GM12865 (cell line): ENCODE measurements at places on chromosomes 1 and 21.
A peak's percentile ranks its signal among the peaks of the same experiment; 100 is the strongest.

DNA sequence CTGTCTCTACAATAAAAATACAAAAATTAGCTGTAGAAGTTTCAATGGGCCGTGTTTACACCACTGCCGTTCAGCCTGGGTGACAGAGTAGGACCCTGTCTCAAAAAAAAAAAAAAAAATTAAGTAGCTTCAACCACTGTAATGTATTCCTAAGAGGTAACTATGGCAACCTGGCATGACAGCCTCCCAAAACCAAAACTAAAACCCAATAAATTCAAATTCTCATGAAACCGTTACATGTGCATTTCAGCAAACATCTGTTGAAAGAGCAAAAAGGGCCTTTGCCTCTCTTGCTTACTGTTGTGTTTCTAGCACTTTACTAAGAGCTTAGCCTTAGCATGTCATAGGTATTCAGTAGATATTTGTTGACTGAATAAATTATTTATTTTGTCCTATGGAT, 33.5 kb downstream of the ODR4 start:
- peak; percentile 41 for DNase-seq

- no peak for DNase-seq
Measured at GRCh38 chr21:45224189-45224938, 63.3 kb downstream of the POFUT2 start.

- DNase-seq: no peak
Measured at GRCh38 chr1:201296352-201296751, 13.0 kb downstream of the PKP1 start.

DNA sequence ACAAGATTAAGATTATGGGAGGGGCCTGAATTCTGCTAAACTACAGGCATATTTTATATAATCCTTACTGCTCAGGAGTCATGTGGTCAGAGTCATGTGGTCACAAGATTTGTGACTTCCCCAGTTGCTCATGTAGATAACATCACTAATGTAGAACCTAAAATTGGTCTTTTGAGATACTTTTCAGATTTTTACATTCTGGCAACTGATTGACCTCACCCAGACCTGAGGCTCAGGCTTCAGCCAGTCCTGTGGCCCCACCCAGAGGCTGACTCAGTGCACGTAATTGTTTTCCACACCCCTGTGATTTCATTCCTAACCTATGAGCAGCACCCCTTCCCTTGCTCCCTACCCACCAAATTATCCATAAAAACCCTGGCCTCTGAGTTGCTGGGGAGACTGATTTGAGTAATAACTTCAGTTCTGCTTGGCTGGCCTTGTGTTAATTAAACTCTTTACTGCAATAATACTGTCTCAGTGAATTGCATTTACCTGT, 41.7 kb upstream of the ZNF326 start:
- DNase-seq: peak; percentile 54

GRCh38 chr21:42626171-42626570, 27.2 kb upstream of the PDE9A start:
- no peak for DNase-seq

DNA sequence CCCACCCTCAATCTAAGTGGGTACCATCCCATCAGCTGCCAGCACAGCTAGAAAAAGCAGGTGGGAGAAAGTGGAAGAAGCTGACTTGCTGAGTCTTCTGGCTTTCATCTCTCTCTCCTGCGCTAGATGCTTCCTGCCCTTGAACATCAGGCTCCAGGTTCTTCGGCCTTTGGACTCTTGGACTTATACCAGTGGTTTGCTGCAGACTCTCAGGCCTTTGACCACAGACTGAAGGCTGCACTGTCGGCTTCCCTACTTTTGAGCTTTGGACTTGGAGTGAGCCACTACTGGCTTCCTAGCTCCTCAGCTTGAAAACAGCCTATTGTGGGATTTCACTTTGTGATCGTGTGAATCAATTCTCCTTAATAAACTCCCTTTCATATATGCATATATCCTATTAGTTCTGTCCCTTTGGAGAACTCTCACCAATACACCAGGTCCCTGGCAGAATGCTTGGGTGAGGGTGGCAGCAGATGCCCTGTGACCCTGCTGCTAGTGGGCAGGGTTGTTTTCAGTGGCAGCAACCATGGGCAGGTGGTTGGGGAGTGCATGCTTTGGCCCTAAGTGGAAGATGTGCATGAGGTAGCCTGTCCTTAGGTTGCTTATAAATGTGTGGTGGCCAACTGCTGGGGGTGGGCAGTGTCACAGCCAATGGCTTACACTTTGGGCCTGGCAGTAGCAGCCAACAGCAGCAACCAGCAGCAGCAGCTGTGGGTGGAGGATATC, 10.8 kb upstream of the ADAM30 start:
- DNase-seq: no peak

DNA sequence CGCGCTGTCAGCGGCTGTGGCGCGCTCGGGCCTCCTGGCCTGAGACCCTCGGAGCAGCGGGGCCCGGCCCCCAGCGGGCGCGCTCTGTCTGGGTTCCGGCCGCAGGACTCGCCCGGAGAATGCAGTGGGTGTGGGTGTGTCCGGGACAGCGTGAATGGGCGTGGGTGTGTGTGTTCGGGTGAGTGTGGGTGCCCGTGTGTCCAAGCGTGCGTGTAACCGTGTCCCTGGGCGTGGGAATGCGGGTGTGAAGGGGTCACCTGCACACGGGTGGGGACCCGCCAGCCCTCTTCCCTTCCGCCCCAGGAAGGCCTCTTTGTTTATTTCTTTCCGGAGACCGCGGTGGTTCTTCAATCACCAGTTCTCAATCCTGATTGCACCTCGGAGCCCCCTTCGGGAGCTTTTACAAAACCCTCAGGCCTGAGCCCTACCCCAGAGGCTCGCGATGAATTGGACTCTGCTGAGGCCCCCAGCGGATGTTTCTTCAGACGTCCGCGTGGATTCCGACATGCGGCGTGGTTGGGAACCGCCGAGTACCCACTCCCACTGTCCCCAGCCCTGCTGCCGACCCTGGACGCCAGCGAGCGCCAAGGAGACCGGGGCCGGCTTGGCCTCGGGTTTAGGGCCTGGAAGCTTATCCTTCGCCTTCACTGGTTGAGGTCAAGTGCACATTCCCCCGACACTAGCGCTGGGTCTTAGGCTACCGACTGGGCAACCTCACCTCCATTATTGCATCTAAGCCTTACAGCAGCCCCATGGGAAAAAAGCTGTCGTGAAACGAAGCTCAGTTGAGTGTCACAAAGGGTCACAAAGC, 19.3 kb downstream of the SERTAD4 start:
- no peak for DNase-seq

DNA sequence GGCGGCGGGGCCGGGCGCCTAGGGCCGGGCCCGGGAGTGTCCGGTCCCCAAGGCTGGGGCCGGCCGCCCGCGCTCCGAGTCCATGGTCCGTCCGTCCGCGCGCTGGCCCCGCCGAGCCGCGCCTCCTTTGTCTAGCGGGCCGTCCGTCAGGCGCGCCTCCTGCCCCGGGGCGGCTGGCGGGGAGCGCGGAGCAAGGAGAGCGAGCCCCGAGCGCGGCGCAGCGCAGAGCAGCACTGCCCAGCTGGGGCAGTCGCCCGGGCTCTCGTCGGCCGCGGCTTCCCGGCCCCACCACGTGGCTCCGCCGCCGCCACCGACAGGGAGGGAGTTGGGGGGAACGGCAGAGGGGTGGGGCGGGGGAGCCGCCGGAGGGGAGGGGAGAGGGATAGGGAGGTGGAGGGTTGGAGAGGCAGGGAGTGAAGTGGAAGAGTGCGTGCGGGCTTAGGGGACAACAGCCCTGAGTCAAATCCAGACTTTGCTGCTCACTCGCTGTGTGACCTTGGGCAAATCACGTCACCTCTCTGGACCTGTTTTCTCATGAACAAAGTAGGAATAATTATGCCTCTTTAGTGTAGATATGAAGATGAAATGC, at the start of gene NKAIN1:
Gene NKAIN1 (minus strand): TSS at position 235 of the 589 bp plus-strand sequence. CDS start 340 bp downstream, outside the sequence.
- no peak for DNase-seq

GRCh38 chr1:170791941-170792340, 128.0 kb downstream of the PRRX1 start:
- no peak for DNase-seq

- peak; percentile 86 for DNase-seq
Measured at GRCh38 chr21:33332143-33332542, 7.4 kb downstream of the IFNAR1 start.

DNA sequence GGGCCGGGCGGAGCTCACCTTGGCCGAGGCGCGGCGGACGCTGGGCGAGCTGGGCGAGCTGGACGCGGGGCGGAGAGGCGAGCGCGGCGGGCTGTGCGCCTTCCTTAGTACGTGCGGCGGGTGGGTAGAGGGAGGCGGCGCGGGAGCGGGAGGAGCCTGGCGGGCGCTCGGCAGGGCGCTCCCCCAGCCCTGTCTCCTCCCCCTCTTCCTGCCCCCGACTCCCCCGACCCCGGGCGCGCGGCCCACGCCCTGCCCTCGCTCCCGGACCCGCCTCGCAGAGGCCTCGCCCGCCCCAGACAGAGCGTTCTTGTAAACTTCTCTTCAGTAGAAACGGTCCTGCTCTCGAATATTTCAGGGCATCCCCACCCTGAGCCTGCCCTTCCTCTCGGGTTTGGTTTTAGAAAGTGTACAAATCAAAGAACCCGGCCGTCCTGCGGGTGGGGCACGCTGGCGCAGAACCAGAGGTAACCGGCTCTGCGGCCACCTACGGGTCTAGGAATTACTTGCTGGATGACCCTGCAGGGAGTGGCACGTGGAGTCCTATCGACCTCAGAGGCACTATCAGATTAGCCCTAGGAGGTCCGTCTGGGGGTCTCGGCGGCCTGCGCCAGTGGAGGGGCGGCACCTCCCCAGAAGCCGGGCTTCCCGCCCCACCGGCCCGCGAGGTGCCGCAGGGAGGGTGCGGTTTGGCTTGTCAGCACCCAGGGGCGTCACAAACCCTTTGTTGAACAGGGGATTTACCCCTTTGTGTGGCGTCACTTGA, at the start of gene S100A10:
Gene S100A10 (minus strand): TSS at position 126 of the 763 bp plus-strand sequence. CDS start 7,629 bp downstream, outside the sequence.
- DNase-seq: peak; percentile 36

- DNase-seq: no peak
Measured at GRCh38 chr21:28857752-28858151, 134.9 kb downstream of the LTN1 start.

- no peak for DNase-seq
Measured at GRCh38 chr21:31279214-31279613, 64.8 kb downstream of the TIAM1 start.

DNA sequence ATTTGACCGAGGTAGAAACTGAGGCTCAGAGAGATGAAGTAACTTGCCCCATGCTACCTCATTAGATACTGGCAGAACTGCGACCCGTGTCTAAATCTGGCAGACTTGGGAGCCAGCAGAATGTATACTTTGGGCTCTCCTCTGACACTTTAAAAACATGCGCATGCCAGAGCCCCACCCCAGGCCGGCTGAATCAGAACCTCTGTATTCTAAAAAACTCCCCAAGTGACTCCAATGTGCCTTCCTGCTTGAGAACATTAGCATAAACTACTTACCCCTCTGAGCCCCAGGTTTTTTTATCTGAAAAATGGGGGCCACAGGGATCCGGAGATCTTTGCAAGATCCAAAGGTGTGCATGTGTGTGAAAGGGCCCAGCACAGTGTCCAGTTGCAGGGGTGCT, 344.7 kb upstream of the USP24 start:
- DNase-seq: no peak

GRCh38 chr1:10181154-10181553, 29.2 kb upstream of the KIF1B start:
- no peak for DNase-seq
